ENCODE measurements at places on chromosomes 4 and X. TPM values are rescaled to one million over a fixed set of nuclear protein-coding genes. Genes with fewer than 3 reads are reported as not detected.

GRCh38 chrX:131734621-131735020 lies 190.7 kb downstream of the OR13H1 start:
- no peaks in the 10 kb centered on the region for H3K36me3 ChIP-seq
- no peaks in the 10 kb centered on the region for H3K4me1 ChIP-seq
- no peak overlapping the region for H3K27ac ChIP-seq
- H3K4me3 ChIP-seq, result no peak overlapping the region

GRCh38 chr4:1815997-1816860 lies 23.1 kb downstream of the FGFR3 start:
- no peaks in the 10 kb centered on the region for H3K27me3 ChIP-seq
- H3K4me1 ChIP-seq, result no peaks in the 10 kb centered on the region
- no peak overlapping the region for H3K27ac ChIP-seq
- H3K4me3 ChIP-seq, result no peak overlapping the region

GRCh38 chrX:56813318-56813837 lies 84.3 kb downstream of the NBDY start:
- H3K27me3 ChIP-seq, result no peaks in the 10 kb centered on the region
- peaks cover 12% of the 10 kb centered on the region for H3K4me1 ChIP-seq
- no peaks in the 10 kb centered on the region for H3K36me3 ChIP-seq
- H3K4me3 ChIP-seq, result no peak overlapping the region
- no peak overlapping the region for H3K27ac ChIP-seq

DNA sequence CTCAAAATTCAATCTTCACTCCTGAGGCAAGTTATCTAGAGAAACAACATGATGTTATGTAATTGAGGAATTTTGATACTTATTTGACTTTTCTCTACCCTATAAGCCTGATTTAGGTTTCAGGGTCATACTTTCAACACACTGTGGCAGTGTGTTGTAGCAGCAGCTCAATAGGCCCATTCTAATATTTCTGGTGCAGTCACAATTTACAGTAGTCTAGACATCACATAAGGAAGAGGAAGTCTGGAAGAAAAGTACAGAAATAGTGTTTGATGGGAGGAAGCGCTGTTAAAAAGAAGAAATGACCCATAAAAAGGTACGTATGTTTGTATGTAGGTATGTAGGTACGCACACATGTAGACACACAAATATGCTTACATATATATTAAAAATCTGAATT lies 194.3 kb downstream of the ARHGAP24 start:
- H3K36me3 ChIP-seq, result no peaks in the 10 kb centered on the region
- H3K27ac ChIP-seq, result no peak overlapping the region

The CFAP299 gene
- total RNA-seq, result not detected

The AMER1 gene
- total RNA-seq, result 2.0 TPM
